Activated CD4-positive, alpha-beta T cell treated with anti-CD3 and anti-CD28 coated beads for 36 hours (primary cell): ENCODE measurements at places on chromosomes 11 and 22. TPM values are rescaled to one million over a fixed set of nuclear protein-coding genes. Genes with fewer than 3 reads are reported as not detected.

The SIAE gene
- 9.4 TPM for total RNA-seq

The SMIM35 gene
- 0.09 TPM for total RNA-seq

The CDC45 gene
- total RNA-seq: 111 TPM

The MUC15 gene
- total RNA-seq: not detected

The MAPK8IP2 gene
- total RNA-seq: 0.14 TPM

The DBX1 gene
- total RNA-seq: not detected

The MOGAT2 gene
- not detected for total RNA-seq

The DSCAML1 gene
- total RNA-seq: 0.05 TPM

The OR8I2 gene
- not detected for total RNA-seq

The IL17REL gene
- total RNA-seq: 0.16 TPM

The TREH gene
- total RNA-seq: not detected

The ZNRF3 gene
- total RNA-seq: 2.3 TPM

The PIM3 gene
- total RNA-seq: 127 TPM
